ENCODE measurements at places on chromosomes 16 and 17.

- no peak for DNase-seq
Measured at GRCh38 chr16:81815429-81815766, 36.3 kb downstream of the PLCG2 start.

DNA sequence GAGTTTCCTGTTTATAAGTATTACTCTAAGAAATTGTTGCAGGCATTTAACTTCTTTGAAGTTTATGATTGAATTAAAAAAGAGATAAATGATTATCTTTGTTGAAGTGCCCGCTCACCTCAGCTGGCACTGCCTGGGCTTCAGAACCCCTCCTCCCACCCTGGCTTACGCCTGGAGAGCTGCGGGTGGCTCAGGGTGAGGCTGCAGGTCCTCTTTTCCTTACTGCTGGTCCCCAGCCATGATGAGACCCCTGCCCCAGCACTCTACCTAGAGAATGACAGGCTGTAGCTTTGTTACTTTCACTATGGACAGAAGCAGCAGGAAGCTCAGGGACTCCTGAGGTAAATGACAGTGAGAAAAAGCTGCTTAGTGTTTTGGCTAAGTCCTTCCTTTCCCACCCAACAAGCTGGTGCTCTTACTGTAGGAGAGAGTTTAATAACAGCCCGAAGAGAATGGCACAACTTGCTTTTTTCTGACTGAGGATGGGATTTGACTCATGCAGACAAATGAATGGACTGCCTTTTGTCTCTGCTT, 62.1 kb downstream of the EPN2 start:
- no peak for DNase-seq

- peak; percentile 67 for DNase-seq
Measured at GRCh38 chr16:84423416-84423837, 55.1 kb downstream of the ATP2C2 start.

DNA sequence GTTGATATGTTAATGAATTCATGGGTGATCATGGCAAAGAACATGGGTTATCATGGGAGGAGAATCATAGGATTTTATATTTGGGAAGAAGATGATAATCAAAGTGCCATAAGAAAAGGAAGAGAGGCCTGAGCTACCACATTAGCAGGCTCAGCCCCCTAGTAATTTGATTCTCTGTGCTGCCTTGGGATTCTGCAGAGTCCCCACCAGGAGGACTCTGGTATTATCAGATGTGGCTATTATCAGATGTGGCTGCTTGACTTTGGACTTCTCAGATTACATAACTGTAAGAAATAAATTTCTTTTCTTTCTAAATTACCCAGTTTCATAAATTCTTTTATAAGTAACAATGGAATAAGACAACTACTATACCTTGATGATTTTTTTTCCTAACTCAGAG, 137.6 kb downstream of the ITFG1 start:
- peak; percentile 7 for DNase-seq

DNA sequence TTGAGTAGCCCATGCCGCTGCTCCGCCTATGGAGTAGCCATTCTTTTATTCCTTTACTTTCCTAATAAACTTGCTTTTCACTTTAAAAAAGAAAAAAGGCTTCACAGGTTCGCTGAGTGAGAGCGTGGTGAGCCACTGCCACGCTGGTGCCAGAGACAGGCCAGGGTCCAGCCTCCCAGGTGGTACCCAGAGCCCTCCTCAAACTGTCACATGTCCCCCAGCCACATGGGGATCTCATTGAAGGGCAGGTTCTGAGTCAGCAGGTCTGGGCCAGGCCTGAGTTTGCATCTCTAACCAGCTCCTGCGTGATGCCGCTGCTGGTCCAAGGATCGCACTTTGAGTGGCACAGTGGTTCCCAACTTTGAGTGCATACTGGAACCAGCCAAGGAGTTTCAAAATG, 36.2 kb downstream of the RBFOX3 start:
- DNase-seq = no peak

- no peak for DNase-seq
Measured at GRCh38 chr16:1045993-1046911, 26.3 kb upstream of the SSTR5 start.

- no peak for DNase-seq
Measured at GRCh38 chr17:41586863-41587495, at the start of gene KRT14. Gene KRT14, minus strand, starts transcription at chr17:41586895. Its CDS starts 61 bp downstream, at chr17:41586834.

GRCh38 chr16:27304881-27305745, 8.7 kb upstream of the IL4R start:
- DNase-seq = no peak

- no peak for DNase-seq
Measured at GRCh38 chr17:866568-867103, 84.5 kb downstream of the MRM3 start.

- no peak for DNase-seq
Measured at GRCh38 chr16:19804538-19805323, 79.9 kb downstream of the GPRC5B start.

DNA sequence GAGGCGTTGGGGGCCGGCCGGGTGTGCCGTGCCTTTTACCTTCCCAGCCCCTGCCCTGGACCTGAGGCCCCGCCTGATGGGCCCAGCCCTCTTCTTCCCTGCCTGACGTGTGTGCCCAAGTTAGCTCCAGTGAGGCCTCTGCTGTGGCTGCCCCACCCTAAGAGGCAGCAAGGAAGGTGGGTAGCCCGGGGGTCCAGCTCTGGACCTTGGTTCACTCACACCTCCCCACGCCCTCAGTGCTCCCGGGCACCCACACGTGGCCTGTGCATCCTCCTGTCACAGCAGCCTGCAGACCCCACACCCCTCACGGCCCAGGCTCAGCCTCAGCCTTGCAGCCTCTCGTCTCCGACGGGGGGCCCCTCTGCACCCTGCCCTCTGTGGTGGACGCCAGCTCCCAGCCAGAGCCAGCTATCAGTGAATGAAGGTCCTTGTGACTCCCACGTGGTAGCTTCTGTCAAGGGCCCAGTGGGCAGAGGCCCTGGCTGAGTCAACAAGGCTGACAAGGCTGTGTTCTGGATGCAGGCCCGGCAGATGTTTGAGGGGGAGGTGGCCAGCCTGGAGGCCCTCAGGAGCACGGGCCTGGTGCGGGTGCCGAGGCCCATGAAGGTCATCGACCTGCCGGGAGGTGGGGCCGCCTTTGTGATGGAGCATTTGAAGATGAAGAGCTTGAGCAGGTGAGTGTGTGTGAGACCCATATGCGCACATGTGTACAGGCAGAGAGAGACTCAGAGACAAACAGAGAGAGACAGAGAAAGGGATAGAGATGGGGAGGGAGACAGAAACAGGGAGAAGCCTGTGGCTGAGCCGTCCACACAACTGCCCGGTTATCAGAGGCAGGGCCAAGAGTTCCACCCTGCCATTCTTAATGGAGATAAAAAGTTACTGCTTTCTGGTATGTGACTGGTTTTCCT, 2.8 kb downstream of the FN3K start:
- no peak for DNase-seq

DNA sequence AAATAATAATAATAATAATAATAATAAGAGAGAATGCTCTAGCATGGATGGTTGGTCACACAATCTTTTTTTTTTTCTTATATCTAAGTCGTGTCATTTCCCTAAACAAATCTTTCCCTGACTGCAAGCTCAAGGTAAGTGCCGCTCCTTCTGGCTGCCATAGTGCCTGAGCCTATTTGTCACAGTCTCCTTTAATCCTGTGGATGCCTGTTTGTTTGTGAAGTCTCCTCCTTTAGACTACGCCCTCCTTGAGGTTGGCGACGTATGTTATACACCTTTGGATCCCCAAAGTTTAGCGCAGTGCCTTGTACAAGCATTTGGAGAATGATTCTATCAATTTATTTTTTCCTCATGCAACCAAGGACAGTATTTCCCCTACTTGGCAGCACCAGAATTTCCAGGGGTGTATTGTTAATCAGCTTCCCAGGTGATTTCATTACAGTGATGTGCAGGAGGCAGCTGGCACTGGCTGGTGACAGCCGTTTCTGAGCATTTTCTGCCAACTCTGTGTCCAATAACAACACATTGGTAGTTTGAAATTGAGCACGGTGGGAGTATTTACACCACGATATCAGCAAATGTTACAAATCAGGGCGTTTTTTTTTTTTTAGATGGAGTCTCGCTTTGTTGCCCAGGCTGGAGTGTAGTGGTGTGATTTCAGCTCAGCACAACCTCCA, 26.6 kb downstream of the TMEM238L start:
- no peak for DNase-seq

DNA sequence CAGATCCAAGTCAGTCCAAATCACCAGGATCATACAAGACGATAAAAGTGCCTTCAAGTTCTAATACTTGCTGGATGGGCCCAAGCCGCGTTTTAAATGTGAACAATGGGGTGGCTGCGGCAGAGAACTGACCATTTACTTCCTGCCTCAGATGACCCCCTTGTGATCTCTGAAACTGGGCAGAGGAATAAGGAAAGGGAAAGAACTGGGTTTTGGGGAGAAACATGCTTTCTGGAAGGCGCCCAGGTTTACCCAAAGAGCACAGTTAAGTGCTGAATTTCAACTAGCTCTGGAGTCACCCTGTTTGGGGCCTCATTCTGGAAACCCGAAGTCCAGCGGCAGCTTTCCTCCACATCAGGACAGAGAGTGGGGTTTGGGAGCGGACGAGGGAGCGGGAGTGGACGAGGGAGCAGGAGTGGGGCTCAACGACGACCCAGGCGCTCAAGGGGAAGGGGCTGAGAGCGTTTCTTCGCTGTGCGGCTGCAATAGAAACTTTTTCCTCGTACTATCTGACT, 1.6 kb downstream of the FAM20A start:
- no peak for DNase-seq

DNA sequence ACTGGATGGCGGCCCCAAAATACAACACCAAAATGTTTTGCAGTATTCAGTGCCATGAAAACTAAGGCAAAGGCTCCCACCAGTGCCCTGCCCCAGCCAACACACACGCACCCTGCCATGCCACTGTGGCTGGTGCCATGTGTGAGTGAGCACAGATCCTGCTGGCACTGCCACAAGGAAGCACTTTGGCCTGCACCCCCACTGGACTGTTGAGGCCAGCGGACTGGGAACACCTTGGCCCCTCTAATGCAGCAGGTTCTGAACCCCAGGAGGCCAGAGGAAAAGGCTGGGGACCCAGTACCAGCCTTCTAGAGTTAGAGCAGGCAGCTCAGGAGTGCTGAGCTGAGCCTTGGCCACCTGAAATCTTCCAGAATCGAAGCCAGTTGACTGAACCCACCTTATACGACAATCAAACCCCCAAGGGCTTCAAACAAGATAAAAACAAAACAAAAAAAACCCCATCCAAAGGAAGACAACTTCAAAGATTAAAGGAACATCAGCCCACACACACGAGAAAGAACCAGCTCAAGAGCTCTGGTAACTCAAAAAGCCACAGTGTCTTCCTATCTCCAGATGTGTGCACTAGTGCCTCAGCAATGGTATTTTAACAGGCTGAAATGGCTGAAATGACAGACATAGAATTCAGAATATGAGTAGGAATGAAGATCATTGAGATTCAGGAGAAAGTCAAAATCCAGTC, 21.5 kb downstream of the NLRP1 start:
- DNase-seq = no peak

GRCh38 chr16:89369266-89369895, 121.0 kb downstream of the ANKRD11 start:
- no peak for DNase-seq

DNA sequence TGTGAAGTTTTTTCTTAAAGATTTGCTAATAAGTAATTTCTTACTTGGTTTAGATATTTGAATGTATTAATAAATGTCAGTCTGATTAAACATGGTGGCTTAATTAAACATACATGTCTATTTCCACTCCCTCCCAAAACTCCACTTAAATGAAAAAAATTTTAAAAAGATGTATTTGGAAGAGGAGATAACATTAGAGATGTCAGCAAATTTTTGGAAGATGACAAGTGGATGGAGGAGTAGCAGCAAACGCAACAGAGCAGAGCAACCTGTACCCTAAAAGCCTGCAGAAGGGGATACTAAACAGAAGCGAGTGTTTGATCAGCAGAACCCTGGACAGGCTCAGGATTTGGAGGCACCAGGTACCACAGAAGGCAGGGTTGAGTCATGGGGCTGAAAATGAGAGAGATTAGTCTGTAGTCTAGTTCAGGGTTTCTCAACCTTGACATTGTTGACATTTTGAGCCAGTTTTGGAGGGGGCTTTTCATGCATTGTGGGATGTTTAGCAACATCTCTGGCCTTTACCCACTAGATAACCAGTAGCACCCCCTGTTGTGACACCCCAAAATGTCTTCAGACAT, 17.8 kb downstream of the LUC7L3 start:
- DNase-seq = no peak

GRCh38 chr17:83080579-83080857, 1.1 kb downstream of the METRNL start:
- DNase-seq = no peak

- no peak for DNase-seq
Measured at GRCh38 chr16:79786389-79786788, 185.9 kb upstream of the MAF start.

DNA sequence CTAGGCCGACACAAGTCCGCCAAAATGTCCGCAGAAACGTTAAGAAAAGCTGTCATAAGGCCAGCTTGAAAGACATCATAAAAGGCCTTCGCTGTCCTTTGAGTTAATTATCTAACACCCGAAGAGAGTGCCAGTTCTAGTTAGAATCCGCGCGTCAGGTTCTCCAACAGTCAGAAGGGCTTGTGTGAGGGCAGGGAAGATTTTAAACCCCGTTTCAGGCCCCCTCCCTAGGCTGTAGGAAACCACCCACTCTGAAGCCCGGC, 729 bp upstream of the CLTC start:
- DNase-seq = no peak

DNA sequence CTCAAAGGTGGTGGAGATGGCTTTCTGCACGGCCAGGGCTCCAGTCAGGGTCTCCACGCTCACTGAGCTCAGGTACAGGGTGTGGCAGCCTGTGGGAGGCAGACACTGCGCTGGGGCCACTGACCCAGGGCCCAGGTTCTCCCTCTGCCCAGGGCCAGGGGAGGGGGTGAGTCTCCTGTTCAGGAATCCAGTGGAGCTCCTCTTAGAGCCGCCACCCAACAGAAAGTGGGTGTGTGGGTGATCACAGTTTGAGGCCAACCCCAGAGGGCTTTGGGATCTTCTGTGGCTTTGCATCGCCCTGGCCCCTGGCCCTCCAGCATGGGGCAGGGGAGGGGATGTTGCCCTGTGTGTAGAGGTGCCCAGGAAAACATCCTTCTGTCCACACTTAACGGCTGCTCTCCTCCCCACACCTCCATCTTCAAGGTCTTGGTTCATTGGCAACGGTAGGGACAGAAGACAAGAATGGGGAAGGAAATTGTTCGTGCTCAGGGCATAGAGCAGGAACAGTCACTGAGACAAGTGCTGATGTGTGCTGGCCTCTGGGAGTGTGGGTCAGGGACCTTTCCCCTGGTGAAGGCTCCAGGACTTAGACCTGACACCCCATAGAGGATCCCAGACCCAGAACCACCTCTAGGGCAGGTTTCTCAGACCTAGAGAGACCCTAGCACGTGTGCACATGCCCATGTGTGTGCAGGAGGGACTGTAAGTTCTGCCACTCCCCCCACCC, 21.5 kb downstream of the TNS4 start:
- DNase-seq = no peak

DNA sequence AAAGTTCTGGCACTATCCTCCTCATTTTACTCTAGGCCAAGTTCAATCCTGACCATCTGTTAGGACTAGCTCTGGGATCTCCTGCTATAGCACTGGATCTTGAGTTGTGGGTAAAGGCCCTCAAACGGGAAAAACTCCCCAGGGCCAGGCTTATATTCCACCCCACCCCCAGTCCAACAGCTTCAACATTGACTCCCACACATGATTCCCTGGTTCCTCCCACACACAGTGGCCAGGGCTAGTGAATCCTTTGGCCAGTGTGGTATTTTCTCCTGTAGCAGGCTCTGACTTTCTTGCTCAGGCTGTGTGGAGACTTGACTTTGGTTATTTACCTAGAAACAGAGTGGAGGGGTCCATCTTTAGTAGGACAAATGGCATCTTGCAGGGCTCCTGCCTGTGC, 10.3 kb upstream of the AKAP10 start:
- DNase-seq = no peak

GRCh38 chr17:42698736-42699414, 16.5 kb downstream of the CNTNAP1 start:
- DNase-seq = peak; percentile 73

GRCh38 chr17:82752371-82753200, 721 bp downstream of the TBCD start:
- peak; percentile 63 for DNase-seq
